Coronary artery (tissue), 2 donors: ENCODE measurements at places on chromosomes 5 and 9.

- DNase-seq = no peak
Observed at GRCh38 chr5:115336201-115336720, 39.8 kb upstream of the CCDC112 start.

GRCh38 chr9:27784847-27785713, 211.8 kb upstream of the C9orf72 start:
- no peak for DNase-seq

DNA sequence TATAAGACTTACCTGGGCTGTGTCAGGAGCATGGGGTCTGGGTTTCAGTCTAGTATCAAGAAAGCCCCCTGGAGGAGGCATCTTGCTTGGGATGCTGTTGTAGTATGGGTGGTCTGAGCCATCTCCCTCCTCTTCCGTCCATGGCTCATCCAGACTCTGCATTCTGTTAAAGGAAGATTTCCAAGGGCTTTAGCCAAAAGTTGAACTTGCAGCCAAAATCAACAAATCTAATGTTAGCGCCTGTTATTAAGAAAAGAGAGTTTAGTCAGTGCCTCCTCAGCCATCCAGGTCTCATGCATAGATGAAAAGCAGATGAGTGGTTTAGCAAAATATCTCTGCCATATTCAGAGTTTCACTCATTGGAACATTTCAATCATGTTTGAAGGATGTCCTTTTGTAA, 55.6 kb downstream of the S1PR3 start:
- DNase-seq = no peak

- DNase-seq = no peak
Observed at GRCh38 chr9:126309427-126310189, 17.0 kb upstream of the MVB12B start.

GRCh38 chr5:177453852-177454396, 7.3 kb downstream of the PRR7 start:
- DNase-seq = no peak

DNA sequence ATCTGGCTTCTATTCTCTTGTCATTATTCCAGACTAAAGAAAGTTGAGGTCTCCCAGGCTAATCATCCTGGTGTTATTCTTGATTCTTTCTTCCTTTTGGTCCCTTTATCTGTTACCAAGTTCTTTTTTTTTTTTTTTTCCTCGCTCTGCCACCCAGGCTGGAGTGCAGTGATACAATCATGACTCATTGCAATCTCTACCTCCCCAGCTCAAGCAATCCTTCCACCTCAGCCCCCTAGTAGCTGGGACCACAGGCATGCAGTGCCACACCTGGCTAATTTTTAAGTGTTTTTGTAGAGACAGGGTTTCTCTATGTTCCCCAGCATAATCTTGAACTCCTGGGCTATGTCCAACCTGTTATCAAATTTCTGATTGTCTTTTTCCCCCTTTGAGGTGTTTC, 126.6 kb upstream of the DHFR start:
- DNase-seq = no peak

- DNase-seq = no peak
Observed at GRCh38 chr5:65076251-65076869, 307.6 kb downstream of the CWC27 start.

- no peak for DNase-seq
Observed at GRCh38 chr5:175796536-175797499, 74.6 kb upstream of the CPLX2 start.

DNA sequence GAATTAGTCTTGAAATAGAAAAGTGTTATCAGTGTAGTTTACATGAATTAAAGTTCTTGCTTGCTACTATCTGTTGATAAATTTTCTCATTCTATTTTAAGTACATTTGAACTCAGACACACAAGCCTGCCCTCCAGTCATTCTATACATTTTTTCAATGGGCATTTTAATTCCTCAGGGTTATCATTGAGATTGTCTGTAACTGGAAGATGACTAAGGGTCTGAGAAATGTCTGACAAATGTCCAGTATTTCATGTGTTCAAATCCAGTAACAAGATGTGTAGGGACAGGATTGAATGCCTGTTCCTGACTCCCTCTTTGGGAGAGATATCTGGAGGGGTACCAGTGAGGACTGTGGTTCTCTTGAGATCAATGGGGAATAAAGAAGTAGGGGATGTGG, 223.9 kb upstream of the ADAMTSL1 start:
- DNase-seq = no peak

- no peak for DNase-seq
Observed at GRCh38 chr5:135534609-135535419, 950 bp downstream of the NEUROG1 start.

DNA sequence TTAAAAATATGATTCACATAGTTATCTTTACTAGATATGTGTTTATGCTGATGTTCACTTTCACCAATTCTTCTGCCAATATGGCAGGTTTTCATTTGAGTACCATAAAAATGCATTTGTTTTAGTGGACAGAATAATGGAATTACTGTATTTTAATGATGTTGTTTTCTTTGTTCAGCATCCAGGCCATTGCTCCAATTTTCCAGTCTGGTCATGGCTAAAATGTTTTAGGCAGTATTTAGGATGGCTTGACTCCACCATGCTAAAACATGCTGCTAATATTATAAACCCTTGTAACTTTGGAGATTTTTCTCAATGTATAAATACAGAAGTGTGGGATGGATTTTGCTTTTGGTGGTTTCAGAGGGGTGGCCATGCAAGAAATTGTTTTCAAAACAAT, 273.0 kb upstream of the RPS23 start:
- no peak for DNase-seq

GRCh38 chr5:39190311-39191102, 28.9 kb downstream of the FYB1 start:
- no peak for DNase-seq

DNA sequence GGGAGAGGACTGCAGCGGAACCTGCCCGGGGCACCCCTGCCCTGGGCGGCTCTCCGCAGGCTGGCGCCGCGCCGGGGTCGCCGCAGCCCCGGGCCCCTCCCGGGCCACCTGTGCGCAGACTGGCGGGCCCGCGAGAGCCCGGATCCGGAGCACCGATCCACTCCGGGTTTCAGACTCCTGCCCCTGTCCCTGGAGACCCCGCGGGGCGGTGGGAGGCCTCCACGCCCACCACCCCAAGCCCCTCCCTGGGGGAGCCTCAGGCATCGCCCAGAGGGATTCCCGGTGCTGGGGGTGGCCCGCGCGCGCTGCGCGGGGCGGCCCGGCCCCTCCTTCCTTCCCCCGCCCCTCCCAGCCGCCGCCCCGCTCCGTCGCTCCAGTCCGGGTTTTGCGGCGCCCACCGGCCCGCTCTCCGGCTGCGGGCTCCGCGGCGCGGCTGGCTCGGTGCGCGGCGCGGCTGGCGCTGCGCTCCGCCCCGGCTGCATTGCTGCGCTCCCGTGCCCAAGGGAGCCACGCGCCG, at the start of gene UNC5A:
UNC5A (plus strand) TSS at position 479 of the 517 bp plus-strand sequence. CDS start 192 bp downstream, outside the sequence.
- DNase-seq = no peak

DNA sequence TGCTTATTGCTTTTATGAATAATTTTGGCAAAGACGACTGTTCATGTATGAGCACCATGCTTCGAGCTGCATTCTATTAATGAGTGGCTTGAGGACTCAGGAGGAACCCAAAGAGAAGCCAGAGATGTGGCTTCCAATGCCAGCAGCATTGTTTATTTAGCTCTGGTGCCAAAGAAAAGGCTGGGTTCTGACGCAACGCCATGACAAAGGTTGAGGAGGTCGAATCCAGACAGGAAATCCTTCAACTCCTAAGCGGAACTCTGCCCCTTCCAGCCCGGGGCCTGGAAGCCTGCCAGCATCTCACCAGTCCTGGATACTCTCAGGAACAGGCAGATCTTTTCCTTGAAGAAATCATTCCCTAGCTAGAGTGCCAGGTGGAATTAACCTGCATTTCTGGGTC, 104.4 kb downstream of the ARHGAP26 start:
- DNase-seq = peak; percentile 94

GRCh38 chr9:113219186-113219936, 1.7 kb downstream of the FKBP15 start:
- DNase-seq = no peak

- DNase-seq = no peak
Observed at GRCh38 chr5:149837680-149838269, 106.8 kb downstream of the PDE6A start.

GRCh38 chr9:134372581-134373267, 46.5 kb downstream of the RXRA start:
- no peak for DNase-seq
